Activated CD4-positive, CD25-positive, alpha-beta regulatory T cell (primary cell): ENCODE measurements at places on chromosomes 5 and 9.

DNA sequence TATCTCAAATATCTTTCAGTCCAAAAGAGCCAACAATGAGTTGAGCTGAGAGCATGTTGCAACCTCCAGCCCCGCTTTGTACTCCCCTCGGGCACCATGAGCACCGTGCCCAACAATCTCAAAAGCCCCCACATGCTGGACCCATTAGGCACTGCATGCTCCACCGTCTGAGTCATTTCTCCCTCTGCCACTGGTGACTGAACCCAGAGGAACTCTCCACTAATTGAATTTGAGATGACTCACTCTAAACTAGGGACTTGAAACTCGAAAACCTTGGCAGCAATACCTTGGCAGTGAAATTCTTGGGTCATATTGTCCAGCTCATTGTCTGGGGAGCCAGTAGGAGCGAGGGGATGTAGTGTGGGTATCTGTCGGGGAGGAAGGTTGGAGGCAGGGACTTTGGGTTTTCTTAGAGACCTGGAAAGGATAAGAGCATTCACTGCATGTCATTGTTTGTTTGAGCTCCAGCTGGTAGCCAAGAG lies 49.9 kb upstream of the SLIT3 start:
- no peak for DNase-seq

DNA sequence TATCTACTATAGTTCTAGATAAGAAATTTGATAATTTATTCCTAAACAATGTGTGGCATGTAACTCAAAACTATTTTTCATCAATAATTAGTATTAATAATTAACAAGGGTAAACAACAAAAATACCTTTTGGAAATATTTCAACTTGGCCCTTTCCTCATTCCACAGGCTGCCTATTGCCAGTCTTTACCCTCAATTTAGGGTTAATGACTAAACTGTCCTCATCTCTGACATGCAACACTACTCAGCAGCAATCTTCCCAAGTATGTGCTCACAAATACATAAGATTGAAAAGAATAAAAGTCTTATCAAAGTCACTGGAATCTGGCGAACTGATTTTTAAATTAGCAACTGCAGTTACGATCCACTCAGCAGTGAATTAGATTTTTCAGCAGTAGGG lies 153.6 kb downstream of the GLIS3 start:
- no peak for DNase-seq

- DNase-seq, result no peak
Measured at GRCh38 chr9:126862104-126862761, 1.8 kb downstream of the ZBTB34 start.

GRCh38 chr9:21367957-21368356 lies at the start of gene IFNA13:
Gene IFNA13 (minus strand): TSS chr9:21368057. CDS start chr9:21368010, 47 bp downstream.
- DNase-seq, result no peak

DNA sequence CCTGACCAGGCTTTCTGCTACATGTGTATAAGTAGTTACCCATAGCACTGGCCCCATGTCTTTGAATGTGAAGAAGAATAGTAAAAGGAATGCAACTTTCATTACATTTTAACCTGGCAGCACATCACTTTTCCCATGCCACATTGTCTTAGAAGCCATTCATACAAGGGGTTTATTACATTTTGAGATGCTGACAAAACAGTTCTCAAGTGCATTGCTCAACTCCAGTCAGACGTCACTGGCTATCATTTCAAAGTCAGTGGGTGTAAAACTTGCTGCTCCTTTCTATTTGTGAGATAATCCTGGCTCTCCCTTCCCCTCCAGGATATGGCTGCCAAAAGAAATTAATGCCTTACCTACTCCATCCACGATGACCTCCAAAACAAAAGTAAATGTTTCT lies 97.0 kb upstream of the VCAN start:
- no peak for DNase-seq

GRCh38 chr5:74864823-74865222 lies 1.4 kb downstream of the FAM169A start:
- DNase-seq, result no peak

DNA sequence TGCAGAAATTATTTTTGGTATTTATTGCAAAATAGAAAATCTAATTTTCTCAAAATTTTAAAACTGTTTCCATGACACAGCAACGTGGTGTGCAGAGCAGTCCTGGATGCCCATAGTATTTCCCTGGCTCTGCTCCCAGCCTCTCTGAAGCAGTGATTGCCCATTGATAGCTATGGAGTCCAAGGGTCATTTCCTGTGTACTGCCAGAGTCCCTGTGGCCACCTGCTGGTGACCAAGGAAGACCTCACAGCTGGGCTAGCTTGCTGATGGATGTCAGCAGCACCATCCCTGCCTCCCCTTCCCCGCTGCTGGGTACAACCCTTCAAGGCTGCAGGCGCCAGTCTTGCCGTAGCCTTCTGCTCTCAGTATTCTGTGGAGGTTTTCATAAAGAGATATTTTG lies 184.1 kb downstream of the DIRAS2 start:
- DNase-seq, result no peak

- no peak for DNase-seq
Measured at GRCh38 chr5:57219386-57219785, 45.5 kb downstream of the GPBP1 start.

- no peak for DNase-seq
Measured at GRCh38 chr5:60842871-60843385, 1.1 kb downstream of the ELOVL7 start.

GRCh38 chr5:168317096-168317520 lies 25.7 kb downstream of the WWC1 start:
- no peak for DNase-seq

GRCh38 chr5:173762930-173763329 lies 125.2 kb upstream of the CPEB4 start:
- no peak for DNase-seq

DNA sequence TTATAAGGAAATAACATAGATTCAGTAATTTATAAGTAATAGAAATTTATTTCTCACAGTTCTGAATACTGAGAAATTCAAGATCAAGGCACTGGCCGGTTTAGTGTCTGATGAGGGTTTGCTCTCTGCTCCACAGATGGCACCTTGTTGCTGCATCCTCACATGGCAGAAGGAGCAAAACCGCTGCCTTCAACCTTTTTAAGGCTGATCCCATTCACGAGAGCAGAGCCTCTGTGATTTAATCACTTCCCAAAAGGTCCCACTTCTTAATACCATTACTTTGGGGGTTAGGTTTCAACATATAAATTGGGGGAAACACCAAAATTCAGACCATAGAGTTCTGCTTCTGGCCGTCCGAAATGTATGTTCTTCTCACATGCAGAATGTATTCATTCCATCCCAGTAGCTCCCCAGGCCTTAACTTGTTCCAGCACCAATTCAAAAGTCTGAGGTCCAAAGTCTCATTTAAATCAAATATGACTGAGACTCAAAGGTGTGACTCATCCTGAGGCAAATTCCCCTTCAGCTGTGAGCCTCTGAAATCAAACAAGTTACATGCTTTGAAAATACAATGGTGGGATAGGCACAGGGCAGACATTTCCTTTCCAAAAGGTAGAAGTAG lies 30.6 kb downstream of the BAAT start:
- no peak for DNase-seq

- no peak for DNase-seq
Measured at GRCh38 chr9:92763721-92764380, 782 bp downstream of the BICD2 start.

DNA sequence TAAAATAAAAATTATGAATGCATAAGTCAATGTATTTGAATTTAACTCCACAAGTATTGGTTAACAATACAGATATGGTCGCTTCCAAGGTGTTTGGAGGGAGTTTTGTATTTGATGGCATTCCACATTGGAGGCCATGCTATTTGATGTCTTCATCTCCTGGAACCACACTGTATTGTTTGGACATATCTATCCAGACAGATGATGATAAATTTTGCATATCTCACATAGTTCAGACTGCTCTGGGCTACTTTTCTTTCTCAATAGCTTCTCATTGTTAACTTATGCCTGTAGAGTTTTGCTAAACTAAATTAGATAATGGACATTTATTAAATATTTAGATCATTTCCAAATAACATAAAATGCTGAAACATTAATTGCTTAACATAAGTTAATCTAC lies 58.0 kb downstream of the CDKN2A start:
- DNase-seq, result no peak

GRCh38 chr5:168165977-168166376 lies 125.5 kb upstream of the WWC1 start:
- DNase-seq, result no peak

- DNase-seq, result no peak
Measured at GRCh38 chr9:134461426-134461982, 135.2 kb downstream of the RXRA start.

DNA sequence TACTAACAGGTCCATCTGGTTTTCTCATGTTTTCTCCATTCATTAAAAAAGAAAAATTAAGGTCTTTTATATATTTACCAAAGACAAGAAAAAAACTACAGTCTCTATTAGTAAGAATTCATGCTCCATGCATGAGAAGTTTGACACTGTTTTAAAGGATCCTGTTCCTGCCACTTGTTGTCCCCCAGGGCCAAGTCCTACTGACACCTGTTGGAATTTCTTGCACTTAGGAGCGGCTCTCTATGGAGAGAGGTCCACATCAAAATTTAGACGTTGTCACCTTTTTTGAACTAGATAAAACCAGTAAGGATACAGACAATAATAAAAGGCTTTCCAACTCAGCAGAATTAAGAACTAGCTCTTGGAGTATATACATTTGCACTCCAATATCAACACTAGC lies 42.3 kb downstream of the PWWP2A start:
- no peak for DNase-seq

DNA sequence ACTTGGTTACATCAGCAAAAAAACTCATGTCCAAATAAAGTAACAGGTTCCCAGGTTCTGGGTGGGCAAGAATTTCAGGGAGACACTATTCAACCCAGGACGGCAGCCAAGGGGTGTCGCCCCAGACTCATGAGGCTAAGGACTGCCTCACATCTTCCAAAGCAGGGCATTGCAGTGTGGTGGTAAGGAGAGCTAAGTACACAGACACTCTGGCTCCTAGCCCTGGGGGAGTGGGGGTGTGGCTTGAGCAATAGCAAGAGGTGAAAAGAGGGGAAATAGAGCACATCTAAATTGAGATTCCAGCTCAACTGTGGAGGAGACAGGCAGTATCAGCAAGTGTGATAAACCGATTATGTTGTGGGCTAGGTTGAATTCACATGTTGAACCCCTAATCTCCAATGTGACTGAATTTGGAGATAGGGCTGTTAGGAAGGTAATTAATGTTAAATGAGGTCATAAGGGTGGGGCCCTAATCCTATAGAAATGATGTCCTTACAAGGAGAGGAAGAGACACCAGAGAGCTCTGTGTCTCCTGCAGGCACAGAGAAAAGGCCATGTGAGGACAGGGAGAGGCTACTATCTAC lies 49.9 kb upstream of the MARCHF11 start:
- DNase-seq, result no peak

- no peak for DNase-seq
Measured at GRCh38 chr5:147920420-147921030, 14.2 kb upstream of the C5orf46 start.

DNA sequence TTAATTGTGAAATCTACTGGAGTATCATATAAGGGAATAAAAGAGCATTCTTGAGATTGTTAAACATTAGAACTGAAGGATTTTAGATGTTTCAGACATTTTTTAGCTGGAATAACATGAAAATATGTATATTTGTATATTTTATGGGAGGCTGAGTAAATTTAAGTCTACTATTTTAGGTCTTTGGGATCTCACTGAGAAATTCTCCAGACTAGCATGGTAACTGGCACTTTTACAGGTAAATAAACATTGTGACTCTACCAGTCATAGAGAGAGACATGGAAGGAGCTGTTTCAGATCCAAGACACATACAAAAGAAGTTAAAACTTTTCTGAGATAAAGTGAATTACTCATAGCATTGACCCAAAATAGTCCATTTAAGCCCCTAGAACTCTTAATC lies 59.4 kb downstream of the NDUFAF2 start:
- no peak for DNase-seq

GRCh38 chr5:119582987-119583386 lies 46.4 kb upstream of the FAM170A start:
- DNase-seq, result no peak

DNA sequence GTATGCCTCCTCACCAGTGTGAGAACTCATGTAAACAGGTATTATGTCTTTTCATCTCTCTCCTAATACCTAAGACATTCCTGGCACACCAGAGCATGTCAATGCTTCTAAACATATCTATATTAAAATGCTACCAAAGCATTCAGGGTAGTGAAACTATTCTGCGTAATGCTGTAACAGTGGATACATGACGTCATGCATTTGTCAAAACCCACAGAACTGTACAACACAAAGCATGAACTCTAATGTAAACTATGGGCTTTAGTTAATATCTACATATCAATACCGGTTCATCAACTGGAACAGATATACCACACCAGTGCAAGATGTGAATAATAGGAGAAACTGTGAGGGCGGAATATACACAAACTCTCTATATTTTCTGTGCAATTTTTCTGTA lies 72.2 kb upstream of the GABRP start:
- no peak for DNase-seq

GRCh38 chr9:137986268-137987099 lies 108.9 kb downstream of the CACNA1B start:
- no peak for DNase-seq

DNA sequence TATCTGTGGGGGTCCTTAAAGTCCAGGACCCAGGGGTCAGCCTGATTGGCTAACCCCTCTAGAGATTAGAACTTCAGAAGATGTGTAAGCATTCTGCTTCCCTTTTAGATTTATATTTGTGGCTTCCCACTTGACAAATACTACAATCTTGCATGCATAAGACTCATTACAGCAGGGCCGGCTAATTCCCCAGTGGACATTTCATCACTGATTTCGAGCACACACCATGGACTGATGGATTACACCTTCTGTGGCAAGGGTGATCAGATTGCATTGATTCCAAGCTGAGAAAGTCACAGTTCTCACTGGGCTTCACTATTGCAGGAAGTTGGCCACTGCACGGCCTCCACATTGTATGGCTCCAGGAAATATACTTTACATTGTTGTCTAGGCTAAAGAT lies 65.8 kb upstream of the DAPK1 start:
- no peak for DNase-seq

- DNase-seq, result no peak
Measured at GRCh38 chr9:98943682-98944056, at the start of gene COL15A1. Gene COL15A1 (plus strand): TSS chr9:98943907. CDS start chr9:98944062, 155 bp downstream.

DNA sequence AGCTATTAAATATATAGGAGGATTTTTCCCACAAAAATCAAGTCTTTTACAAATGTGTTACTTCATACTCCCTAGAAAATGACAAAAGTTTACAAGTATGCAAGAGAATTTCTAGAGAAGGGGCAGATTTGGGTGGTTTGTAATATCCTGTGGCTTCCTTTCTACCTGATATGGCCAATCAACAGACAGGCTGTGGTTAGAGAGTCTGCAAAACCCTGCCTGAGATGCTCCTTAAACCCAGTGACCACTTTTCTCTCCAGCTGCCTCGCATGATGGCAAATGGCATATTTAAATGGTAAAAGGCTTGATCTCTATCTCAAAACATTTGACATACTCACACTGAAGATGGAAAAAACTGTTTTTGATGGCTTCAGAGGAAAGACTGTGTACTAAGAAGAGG lies 550.1 kb upstream of the ZNF462 start:
- no peak for DNase-seq

DNA sequence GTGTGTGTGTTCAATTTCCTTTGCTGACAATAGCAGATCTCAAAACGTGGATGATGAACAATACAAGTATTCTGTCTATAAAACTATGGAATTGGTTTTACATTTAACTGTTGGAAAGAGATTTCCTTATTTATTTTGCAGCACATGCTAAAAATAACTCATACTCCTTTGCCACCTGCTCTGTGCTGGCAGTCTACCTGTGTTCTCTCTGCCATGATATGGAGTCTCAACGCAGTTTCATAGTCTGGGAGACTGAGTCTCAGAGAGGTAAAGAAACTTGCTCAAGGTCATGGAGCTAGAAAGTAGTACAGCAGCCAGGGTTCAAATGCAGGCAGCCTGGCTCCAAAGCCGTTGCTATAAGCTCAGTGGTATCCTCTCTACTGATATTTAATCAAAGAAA lies 466.0 kb upstream of the DAP start:
- no peak for DNase-seq
